Dermis microvascular lymphatic vessel endothelial cell (primary cell): ENCODE measurements at places on chromosomes 13 and 19.

DNA sequence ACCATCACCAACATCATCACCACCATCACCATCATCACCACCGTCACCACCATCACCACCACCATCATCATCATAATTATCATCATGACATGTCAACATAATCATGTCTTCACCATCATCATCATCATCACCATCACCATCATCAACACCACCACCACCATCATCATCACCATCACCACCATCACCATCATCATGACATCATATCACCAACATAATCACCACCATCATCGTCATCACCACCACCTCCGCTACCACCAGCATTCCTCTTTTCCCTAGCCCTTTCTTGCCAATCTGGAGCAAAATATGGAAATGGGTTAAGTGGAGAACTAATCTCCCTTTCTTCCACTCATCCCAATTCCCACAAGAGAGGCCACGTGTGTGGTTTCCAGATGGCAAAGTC is 1.1 kb upstream of the TTYH1 start:
- DNase-seq, result no peak

DNA sequence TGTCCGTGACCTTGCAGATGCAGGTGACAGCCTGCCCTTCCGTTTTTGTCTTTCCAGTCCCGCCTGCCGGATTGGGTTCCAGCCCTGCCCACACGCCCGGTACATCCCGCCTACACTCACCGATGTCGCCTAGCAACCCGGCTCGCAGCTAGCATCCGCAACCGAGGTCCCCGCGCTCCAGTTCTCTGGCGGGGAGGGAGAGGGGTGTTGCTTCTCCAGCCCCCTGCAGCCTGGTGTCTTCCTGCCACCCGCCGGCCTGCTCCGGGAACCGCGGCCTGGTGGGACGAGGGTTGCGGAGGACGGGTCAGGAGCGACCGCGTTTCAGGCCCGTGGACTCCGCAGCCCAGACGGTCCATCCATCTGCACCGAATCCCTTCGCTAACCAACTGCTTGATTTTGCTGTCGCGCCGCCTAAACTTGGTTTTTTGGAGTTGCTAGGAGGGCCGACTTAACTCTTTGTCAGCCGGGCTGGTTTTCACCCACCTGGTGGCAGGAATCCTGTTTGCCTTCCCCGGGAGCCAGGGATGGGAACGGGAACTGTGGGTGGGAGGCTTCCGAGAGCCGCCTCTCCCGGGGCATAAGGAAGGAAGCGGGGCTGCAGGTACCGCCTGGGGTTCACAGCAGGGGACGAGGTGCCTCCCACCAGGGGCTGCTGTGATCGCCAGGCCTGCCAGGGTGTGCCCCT is 15.4 kb upstream of the MATK start:
- DNase-seq, result no peak

DNA sequence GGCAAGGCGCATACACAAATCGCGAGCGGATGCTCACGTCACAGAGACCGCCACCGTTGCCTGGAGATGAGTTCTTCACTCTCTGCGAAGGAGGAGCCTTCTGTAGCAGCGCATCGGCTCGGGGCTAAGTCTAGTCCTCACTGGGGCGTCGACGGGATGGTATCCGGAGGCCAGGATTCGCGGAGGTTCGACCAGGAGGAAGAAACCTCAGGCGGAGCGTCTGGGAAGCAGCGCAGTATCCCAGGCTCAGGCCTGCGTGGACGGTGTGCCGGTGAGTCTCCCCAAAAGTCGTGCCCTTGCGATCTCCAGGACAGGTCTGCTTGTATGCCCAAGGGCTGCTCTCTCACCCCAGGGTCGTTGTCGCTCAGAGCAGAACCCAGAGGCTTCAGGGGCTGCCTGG is 40.4 kb downstream of the ZNF146 start:
- DNase-seq, result no peak

DNA sequence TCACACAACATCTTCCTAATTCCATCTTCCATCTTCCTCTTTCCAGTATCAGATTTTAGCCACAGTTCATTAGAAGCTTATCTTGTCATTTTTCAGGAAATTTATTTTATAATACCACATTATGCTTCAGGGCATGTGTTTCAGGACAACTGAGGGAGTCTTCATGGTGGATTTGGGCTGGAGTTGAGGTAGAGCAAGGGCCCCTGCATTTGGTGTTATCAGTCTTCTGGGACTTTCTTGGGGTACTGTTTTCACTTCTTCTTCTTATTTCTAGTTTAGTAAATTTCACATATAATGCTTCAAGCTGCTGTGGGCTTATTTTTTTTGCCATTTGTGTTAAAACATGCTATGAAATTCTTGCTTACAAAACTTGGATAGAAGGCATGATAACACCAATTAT is 188.7 kb downstream of the LHFPL6 start:
- DNase-seq, result no peak

DNA sequence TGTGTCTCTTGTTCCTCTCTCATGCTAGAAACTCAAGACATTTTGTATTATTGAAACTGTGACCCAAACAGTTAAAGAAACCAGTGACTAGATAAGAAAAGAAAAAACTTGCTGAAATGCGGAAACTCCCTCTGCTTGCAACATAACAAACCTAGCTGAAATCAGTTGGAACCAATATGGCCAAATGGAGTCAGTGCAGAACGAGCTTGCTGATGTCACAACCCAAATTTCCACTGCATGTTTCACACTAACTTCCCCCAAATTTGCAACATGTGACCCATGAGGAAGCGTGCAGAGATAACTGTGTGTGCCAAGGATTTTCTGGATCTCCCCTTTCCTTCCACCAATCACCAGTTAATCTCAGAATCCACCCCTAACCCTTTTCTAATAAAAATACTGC is 208.0 kb downstream of the DLEU7 start:
- no peak for DNase-seq

GRCh38 chr19:14005349-14006084 is 603 bp downstream of the RFX1 start:
- DNase-seq, result peak; percentile 75

DNA sequence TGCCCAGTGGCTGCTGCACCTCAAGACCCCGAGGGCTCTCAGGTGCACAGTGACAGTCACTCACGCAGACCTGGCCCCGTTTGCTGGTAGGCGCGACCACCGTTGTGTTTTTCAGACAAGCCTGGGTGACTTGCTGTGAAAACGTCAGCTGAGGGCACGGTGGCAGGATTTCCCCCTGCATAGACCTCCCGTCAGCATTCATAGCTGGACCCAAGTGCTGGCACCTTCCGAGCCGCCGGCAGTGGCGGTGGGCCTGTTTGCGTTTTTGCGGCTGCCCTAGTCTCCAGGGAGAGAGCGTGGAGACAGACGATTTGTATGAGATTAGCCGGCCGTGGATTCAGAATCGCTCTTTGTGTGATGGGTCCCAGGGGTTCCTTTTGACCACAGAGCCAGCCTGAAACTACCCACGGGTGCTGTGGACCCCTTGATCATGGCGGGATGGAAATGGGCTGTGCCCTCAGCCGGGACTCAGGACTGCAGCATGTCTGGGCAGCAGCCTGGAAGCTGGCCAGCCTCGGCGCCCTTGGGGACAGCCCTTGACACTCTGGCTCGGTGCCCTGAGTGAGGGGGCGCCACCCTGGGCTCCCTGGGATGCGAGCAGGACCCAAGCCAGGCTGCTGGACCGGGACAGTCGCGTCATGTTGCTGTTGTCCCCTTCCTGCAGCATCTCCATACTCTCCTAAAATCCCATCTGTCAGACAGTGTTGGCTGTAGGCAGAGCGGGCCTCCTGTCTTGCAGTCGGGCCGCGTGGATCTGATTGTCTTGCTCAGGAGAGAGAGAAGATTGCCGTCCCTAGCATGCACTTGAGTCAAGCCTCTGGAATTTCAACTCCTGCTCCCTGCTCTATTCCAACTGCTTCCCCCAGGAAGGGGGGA is 8.6 kb downstream of the KDM4B start:
- no peak for DNase-seq

DNA sequence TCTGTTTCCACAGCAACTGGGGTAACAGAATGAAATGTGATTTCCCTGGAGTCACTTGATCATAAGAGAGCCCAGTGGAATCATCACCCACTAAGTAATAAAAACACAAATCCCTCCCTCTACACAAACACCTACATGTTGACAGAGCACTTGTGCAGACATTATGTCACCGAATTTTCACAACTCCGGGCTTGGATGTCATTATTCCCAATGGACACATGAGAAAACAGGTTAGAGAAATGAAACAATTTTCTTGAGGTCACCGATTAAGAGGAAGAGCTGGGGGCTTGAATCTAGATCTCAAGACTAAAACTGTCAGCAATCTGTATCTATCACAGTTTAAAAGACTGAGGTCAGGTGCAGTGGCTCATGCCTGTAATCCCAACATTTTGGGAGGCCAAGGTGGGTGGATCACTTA is 3.1 kb downstream of the XRCC1 start:
- no peak for DNase-seq

DNA sequence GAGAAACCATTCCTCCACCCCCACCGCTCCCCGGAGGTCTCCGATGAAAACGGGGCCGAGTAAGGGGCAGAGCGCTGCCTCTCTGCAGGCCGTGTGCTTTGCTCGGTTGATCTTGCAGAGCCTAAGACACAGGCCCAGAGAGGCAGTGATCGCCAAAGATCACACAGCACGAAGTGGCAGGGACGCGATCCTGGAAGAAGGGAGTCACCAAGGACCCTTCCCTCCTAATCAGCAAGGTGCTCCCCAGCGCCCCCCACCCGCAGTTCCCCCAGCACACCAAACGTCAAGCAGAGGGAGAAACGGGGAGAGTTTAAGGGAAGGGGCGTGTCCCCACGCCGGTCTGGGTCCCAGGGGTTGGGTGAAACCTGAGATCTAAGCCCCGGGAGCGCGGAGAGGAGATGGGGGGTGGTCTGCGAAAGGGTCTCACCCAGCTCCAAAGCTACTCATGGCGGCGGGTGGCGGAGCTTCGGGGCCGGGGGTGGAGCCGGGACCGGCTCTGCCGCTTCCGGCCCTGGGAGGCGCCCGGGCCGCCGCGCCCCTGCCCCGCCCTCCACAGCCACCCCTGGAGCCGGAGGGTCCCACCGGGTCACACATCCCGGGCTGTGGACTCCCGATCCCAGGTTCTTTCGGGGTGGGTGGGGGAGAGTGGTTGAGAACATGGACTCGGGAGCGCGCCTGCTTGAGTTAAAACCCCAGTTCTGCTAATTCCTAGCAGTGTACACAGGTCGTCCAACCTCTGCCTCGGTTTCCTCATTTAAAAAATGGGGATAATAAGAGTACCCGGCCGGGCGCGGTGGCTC is at the start of gene EML2:
TSS of gene EML2 (minus strand) at position 468 of the 800 bp plus-strand sequence. CDS start at position 447, 21 bp downstream.
- no peak for DNase-seq

GRCh38 chr13:28530729-28531076 is 35.8 kb upstream of the FLT1 start:
- no peak for DNase-seq

DNA sequence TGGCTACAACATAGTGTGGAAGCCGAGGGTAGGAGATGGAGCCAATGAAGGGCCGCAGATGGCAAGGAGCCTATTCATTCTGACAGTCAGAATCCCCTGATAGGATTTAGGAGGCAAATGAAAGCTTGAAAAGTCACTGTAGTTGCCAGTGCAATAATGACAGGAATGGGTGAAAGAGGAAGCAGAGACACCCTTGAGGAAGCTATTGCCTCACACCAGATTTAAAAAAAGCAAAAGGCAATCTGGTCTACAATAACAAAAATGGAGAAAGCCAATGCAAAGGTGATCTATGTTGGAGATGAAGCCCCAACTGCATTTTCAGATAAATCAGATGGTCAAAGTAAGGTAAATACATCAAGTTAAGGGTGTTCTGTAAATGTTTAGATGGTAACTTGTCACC is 158.5 kb downstream of the TUBA3C start:
- DNase-seq, result no peak

DNA sequence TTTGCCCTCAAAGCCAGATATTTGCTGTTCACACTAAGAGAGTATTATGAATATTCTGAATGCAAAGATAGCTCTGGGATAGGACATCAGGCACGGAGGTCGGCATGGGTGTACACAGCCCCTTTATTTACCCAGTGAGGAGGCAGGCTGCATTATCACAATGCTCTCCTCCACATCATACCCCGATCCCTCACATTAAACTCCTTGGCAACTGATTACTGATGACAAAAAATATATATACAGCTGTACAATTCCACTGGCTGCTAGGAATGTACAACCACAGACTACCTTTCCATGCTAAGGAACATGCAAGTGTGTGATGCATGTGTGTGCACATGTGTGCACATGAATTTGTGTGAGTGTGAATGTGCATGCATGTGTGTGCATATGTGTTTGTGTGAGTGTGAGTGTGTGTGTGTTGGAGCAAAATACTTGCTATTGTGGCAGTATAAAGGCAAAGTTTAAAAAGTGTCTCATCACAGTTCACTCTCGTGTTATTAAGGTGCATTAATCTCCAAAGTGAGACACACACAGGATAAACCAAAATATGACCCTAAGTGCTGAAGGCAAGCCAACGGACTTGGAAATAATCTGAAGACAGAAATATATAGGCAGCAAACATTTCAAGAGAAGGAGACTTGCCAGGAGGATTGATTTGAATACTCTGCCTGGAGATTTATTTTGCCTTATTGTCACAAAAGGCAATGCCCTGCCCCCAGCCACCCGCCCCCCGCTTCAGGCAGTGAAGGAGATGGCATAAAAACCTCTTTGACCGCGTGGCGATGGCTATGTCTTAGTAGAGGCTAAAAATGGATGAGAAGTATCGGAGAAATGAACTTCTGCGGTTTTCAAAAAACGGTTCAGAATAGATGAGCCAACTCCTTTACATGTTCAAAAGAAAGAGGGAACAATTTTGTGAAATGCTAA is 274.8 kb downstream of the TSHZ3 start:
- no peak for DNase-seq

- DNase-seq, result no peak
Measured at GRCh38 chr13:108156749-108157148, 58.6 kb downstream of the LIG4 start.

DNA sequence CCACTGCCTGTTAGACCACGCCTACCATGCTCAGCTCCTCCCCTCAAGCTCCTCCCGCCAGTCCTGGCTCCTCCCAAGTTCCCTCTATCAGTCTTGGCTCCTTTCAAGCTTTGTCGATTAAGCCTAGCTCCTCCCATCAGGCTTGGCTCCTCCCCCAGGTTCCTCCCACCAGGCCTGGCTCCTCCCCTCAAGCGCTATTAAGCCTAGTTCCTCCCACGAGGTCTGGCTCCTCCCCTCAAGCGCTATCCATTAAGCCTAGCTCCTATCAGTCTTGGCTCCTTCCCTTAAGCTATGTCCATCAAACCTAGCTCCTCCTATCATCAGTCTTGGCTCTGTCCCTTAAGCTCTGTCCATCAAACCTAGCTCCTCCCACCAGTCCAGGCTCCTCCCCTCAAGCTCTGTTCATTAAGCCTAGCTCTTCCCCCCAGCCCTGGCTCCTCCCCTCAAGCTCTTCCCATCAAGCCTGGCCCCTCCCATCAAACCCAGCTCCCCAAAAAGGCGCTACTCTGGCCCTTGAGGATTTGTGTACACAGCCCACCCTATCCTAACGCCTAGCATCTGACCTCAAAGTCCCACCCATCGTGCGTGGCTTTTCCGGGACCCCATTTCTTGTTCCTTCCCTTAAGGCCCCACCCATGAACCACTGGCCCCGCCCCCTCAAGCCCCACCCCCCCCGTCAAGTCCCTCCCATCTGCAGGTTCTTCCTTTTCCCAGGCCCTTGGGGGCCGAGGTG is 10.0 kb downstream of the CAMSAP3 start:
- peak; percentile 44 for DNase-seq

- no peak for DNase-seq
Measured at GRCh38 chr13:78662467-78662866, 3.5 kb upstream of the OBI1 start.

- no peak for DNase-seq
Measured at GRCh38 chr19:19626516-19627472, 1.2 kb downstream of the LPAR2 start.
